Spinal cord (tissue), 10 donors: ENCODE measurements at places on chromosomes 1 and 21.

GRCh38 chr1:35894183-35894582, 11.2 kb downstream of the AGO1 start:
- DNase-seq, result no peak

DNA sequence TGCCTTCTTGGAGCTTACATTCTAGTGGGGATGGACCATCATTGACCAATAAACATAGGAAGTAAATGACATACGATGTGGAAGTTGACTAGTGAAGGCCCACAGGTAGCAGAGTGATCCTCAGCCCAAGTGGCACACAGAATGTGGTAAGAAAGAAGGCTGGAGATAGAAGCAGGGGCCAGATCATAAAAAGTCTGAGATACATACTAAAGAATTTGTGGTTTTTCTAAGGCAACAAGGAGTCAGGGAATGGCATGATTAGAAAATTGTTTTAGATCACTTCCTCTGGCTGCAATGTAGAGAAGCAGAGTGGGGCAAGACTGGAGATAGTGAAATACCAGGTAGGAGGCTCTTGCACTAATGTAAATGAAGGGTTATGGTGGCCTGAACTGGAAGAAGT, 154.0 kb downstream of the VPS13D start:
- no peak for DNase-seq

GRCh38 chr1:90558754-90559378, 158.2 kb downstream of the BARHL2 start:
- DNase-seq, result no peak

DNA sequence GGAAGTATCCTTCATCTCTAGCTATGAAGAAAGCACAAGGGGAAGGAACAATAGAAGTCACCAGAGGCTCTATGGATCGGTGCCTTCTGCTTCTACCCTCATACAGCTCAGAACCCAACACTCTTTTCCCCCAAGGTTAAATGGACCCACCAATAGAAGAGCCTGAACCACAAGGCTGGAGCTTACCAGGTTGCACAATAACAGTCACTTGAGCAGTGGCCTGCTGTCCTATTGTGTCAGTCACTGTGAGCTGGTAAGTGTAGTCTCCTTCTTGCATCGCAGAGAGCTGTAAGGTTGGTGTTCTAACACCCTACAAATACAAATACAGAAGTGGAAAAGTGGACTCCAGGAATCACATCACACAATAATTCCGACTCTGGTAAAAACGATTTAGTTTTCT, 103.0 kb downstream of the KIAA0319L start:
- DNase-seq, result no peak

DNA sequence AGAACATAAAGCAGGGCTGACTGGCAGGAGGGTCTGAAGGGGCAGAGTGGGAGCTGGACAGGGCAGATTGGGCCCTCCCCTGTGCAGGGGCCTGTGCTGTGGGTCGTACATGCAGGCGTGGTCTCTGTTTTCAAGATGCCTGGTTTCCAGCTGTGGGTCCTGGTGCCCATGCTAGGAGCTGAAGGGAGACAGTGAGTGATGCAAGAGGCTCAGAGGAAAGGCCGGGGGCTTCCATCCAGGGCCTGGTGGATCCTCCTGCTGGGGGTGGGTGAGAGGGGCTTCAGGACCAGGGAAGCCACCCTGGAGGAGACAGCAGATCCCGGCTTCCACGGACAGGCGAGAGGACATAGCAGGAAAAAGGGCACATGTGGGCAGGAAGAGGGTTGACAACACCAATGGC, 349.0 kb upstream of the VAMP3 start:
- DNase-seq, result no peak

DNA sequence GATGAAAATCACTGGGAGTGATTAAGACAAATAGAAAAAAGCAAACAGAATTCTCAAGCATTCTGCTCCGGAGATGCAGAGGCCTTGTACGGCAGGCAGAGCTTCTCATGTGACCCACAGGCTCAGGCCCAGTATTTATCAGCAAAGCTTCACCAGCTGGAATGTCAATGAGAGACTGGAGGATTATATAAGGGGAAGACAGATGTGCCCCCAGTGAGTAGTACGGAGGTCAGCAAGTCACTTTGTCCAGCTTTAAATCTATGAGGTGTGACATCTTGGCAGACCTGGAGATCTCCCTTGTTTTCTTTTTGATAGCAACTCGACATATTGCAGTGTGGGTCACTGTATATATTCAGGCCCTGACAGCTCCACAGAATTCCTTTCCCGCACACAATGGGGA, 106.8 kb downstream of the HHIPL2 start:
- DNase-seq, result no peak
